SHP77 treated with DMSO at 0.1 percent for 48 hours (cell line): ENCODE measurements at places on chromosomes 3 and 15.

DNA sequence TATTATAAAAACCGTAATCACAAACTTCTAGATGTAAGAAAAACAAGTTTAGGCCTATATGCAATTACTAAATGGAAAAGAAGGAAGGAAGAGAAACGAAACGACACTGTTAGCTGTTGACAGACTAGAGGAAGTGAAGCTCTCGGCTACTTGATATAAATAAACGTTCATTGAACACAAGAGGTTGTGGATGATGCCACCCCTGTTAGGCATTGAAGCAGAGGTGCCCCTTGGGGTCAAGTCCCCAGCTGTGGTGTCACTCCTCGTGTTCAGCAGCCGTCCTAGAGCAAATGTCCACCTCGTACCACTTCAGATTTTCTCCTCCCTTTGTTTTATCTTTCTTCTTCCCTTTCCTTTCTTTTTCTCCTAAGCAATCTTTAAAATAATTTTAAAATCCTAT is 146.5 kb upstream of the UBE2E1 start:
- no peak for DNase-seq

DNA sequence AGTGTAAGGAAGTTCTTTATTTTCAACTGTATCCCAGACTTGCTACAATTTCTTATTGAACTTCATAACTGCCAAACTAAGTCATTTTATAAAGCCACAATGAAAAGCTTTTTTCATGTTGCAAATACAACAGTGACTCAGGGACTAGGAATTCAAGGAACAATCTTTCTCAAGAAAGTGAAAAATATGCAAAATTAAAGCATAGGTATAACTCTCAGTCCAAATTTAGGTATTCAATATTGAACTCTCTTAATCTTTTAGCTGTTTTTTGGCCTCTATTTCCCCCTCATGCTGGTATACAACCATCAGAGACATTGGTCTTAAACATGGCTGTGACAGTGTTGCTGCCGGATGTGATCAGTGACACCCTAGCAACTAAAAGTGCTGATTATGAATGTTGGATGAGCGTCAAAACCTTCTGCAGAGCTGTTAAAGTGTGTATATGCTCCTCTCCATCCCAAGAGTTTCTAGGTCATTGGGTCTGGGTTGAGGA is 476.9 kb downstream of the ZNF385D start:
- DNase-seq = no peak

DNA sequence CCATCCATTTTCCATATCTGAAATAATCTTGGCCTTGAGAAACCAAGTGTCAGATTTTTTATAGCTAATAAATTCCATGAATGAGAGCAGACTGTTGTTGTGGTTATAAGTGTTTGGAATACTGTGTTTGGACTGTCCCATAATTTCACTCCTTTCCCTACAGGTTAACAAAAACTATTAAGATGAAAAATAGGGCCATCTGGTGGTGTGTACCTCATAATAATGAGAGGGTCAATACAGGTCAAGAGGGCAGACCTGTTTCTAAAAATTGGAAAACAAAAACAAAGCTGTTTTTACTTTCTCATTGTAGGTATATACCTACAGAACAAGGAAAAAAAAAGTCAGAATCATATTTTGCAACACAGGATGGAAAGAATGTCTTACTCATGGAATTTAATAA is 553.8 kb upstream of the SGO1 start:
- DNase-seq = no peak

GRCh38 chr3:171825222-171825828 is 15.0 kb upstream of the PLD1 start:
- DNase-seq = no peak

GRCh38 chr15:77616072-77616471 is 16.6 kb downstream of the LINGO1 start:
- no peak for DNase-seq

DNA sequence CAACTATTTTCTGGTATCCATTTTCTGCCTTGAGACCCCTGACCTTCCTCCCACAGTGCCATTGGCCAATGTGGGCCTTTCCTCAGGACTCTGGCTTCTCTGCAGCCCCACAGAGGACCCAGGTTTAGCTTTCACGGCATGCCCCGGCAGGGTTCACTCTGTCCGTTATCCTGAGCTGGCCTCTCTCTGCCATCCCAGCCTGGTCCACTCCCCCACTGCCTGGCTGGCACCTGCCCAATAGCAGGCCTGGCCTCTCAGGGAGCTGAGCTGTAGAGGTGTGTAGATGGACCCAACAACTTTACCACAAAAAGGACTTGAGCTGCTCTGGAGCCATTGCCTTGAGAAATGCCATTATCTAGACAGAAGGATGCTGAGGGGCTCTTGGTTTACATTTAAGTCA is 57.5 kb downstream of the SCN10A start:
- no peak for DNase-seq
